ENCODE measurements at places on chromosomes 2 and 18.

GRCh38 chr2:232646726-232647125 lies 13.3 kb downstream of the EFHD1 start:
- DNase-seq: no peak

GRCh38 chr2:241945311-241945710 lies 75.8 kb downstream of the RTP5 start:
- no peak for DNase-seq

DNA sequence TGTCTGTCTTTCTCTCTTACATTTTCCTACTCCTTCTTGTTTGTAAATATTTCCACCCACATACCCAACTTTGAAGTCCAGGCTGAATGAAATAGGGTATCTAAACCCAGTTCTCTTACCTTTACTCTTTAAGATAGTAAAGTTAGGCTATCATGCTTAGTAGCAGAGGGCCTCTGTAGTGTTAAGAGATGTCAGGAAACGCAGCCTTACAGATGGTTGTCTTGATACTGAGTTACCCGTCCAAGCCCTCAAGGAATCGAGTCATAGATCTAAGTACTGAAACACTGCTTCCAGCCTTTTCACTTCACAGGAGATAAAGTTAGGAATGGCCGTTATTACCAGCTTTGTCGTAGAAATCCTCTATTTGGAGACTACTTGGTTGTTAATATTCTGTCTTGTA lies 24.3 kb downstream of the MRPS9 start:
- no peak for DNase-seq

DNA sequence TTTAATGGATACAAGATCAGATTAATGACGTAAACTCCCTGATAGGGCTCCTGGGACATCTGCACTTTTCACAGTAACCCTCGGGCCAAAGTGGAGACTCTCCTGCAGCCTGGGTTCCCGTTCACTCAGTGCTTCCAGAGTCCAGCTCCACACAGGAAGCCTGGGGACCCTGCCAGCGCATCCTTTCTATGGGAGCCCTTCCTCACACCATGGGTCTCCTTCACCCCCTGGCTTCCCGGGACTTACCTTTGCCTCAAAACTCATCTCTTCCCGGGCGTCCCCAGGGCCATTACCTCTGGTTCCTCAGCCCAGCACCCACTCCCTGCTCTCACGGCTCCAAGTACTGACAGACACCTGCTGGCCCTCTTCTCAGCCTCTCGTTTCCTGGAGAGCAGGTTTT lies 40.7 kb upstream of the KLF11 start:
- DNase-seq: no peak

GRCh38 chr2:155866477-155866876 lies 466.0 kb downstream of the NR4A2 start:
- no peak for DNase-seq

DNA sequence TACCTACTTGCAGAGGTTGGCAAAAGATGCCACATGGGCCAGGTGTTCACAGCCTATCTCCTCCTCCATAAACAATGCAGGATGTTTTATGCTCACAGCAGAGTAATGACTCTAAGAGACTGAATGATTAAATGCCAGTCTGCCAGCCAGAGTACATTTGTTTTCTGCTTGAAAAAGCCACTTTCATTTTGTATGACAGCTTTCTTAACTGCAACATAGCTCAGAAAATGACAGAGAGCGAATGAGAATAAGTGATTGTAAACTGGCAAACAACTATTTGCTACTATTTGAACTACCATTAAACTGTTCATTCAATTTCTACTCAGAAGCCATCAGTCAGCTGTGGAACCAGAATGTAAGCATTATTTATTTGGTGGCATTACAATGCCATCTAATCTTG lies 50.6 kb upstream of the DCC start:
- DNase-seq: peak; percentile 73
